Stimulated activated CD4-positive, alpha-beta T cell treated with anti-CD3 and anti-CD28 coated beads, Interleukin-1b, Interleukin-23, amount 100 ng/mL, for 48 hours (primary cell): ENCODE measurements at places on chromosomes 4 and X.

DNA sequence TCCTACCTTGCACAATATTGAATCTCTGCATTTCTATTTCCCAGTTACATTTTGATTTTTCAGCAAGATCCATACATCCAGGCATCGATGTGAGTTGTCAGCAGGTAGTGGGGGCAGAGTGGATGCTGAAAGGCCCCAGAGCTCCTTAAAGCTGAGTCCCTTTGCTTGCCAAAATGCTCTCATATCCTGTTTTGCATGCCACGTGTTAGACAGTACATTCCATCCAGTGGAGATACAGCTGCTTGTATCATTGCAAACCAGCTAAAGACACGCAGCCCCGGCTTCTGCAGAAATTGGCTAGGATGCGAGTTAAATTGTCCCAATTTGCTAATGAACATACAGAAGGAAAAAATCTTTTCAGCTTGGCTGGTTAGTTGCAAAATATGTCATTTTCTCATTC lies 179.6 kb upstream of the MXRA5 start:
- DNase-seq = no peak

- DNase-seq = no peak
Measured at GRCh38 chr4:139515531-139515958, 40.5 kb downstream of the SETD7 start.

GRCh38 chrX:150771116-150771515 lies 77.9 kb downstream of the MTMR1 start:
- DNase-seq = no peak

DNA sequence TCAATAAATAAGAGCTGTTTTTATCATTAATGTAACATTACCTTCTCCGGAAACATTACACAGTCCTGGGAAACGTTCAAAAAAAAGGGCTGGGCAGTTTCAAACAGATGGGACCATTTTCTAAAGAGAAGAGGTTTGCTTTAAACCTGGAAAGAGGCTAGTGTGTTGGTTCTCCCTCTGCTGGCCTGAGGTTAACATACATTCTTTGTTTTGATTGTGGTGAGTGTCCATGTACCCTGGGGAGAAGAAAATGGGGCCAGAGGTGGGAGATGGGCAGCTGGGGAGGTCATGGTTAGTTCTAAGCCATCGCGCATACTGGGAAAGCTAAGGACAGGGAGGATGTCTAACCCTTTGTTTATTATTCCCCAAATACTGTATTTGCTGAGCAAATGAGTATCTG lies 194.7 kb downstream of the CPEB2 start:
- no peak for DNase-seq

DNA sequence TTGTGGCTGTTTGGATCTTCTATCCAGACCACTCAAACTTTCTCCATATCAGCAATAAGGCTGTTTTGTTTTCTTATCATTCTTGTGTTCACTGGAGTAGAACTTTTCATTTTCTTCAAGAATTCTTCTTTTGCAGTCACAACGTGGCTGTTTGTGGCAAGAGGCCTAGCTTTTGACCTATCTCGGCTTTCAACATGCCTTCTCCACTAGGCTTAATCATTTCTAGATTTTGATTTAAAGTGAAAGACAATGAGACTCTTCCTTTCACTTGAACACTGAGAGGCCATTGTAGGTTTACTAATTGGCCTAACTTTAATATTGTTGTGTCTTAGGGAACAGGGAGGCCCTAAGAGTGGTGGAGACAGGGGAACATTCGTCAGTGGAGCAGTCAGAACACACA lies 19.1 kb downstream of the FGF2 start:
- no peak for DNase-seq

DNA sequence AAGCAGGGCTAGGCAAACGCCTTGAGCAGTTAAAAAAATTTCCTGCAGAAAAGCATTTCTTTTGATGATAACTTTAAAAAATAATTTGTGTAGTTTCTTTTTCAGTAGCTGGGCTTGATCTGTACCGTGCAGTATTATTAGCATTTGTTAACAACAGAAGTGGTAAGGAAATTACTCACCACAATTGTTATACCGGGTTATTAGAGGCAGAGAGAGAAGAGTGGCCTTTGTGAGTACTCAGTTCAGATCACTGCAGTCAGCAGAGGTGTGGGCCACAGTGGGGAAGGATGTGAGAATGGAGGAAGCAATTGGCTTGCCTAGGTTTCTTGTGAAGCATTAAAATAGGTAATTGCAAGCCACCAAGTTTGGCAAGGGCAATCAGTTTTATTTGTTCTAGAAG lies 14.3 kb upstream of the IL21 start:
- DNase-seq = no peak

DNA sequence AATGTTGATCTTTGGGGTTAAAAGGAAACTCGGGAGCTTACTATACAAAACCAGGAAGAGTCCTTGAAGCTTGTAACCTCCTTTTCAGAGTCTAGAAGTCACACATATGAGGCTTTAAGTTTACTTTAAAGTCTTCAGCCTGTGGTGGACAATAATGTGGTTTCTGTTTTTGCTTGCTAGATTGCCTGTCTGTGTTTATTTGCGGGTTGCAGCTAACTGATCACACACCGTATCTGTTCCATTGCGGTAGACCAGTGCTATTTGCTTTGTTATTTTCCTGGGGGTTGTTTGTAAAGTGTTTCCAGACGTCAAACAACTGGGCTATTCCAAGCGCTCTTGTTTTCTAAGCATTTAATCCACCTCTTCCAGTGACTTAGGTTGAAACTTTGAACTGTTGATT lies 143.0 kb upstream of the GYPA start:
- no peak for DNase-seq

GRCh38 chr4:132614682-132615081 lies 534.4 kb upstream of the PCDH10 start:
- DNase-seq = no peak

DNA sequence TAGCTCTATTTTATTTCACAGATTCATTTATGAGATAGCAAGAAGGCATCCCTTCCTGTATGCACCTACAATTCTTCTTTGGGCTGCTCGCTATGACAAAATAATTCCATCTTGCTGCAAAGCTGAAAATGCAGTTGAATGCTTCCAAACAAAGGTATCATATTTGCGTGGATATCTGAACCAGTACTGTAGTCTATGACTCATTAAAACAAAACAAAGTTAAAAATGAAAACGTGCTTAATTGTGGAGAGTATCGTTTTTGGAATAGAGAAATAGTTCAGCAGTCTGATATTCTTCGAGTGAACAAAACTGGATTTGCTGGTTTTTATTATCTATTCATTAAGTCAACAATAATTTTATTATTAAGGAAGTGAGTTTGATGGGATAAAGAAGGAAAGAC lies 6.3 kb downstream of the AFP start:
- DNase-seq = no peak

GRCh38 chr4:184384810-184385557 lies 89.4 kb downstream of the IRF2 start:
- no peak for DNase-seq

- no peak for DNase-seq
Measured at GRCh38 chr4:19327364-19327763, 924.3 kb upstream of the SLIT2 start.

GRCh38 chr4:42458657-42459056 lies 61.4 kb downstream of the SHISA3 start:
- DNase-seq = no peak

GRCh38 chr4:185744946-185745345 lies 67.0 kb downstream of the SORBS2 start:
- no peak for DNase-seq

- DNase-seq = no peak
Measured at GRCh38 chrX:1412551-1413161, 20.7 kb upstream of the SLC25A6 start.

GRCh38 chr4:10121568-10122208 lies 5.1 kb upstream of the WDR1 start:
- no peak for DNase-seq

GRCh38 chr4:1030031-1030430 lies 18.6 kb downstream of the FGFRL1 start:
- DNase-seq = no peak

GRCh38 chr4:135186002-135186401 lies 984.4 kb upstream of the PABPC4L start:
- DNase-seq = no peak

DNA sequence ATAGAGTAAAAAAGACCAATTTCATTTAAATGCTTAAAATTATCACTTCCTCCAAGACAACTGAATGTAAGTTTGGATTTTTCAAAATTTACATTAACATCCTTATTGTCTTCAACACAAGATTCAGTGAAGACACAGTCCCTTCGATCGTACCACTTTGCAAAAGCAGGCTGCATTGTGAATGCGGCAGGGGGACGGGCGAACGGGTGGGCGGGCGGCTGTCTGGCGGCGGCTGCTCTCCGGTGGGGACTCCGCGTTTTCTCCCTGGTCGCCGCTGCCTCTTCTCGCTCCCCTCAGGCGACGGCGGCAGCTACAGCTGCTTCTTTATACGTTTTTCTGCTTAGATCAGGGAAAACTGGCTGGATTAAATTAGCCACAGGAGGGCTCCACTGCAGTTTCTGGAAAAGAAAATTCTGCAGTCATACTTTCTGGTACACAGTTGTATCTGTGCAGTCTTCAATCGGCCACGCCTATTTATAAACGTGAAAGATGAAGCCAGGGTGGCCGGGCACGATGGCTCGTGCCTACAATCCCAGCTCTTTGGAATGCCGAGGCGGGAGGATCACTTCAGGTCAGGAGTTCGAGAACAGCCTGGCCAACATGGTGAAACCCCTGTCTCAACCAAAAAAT lies 33.9 kb upstream of the HPF1 start:
- DNase-seq = peak; percentile 16

DNA sequence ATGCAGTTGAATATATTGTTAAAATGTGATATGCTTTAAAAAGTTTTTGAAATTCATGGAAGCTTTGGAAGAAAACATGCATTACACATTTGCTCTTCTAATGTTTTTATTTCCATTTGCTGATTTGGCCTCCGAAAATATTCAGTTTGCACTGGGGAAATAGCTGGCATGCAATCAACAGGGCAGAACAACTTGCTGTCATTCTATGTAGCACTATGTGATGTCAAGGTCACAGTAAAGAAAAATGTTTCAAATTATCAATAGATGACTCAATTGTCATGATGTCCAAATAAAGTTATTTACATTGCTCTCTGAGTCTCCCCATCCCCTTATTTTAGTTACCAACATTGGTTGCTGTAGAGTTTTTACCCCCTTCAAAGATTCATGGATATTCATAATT lies 119.2 kb downstream of the TLL1 start:
- DNase-seq = no peak

- DNase-seq = no peak
Measured at GRCh38 chrX:50638123-50638522, 167.5 kb upstream of the DGKK start.

DNA sequence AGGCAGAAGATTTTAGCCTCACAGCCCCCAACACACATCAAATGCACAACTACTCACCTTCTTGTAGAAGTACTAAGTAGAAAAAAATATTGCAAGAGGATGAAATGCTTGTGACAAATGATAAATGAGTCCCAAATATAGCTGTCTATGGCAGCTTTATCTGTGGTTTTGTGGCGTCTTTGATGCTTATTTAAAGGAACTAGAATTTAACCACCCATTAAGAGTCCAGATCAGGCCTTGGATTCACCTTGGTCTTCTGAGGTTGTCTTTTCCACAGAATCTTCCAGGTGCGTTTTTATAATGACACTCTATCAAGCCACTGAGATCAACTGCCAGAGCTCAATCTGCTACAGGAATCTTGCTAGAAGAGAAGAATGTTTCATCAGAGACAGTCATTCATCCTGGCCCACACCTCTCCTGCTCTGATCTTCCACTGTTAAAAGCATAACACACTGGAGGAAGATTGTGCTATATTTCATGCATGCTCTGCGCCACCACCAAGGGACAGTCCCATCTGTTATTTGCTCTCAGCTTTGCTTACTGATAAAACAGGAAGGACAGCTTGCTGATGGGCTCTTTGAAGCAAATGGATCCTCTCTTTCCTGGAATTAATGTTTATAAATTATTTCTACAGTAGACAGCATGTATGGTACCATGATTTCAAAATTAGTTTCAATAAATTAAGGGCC lies 144.1 kb downstream of the SLC7A11 start:
- DNase-seq = no peak

- DNase-seq = no peak
Measured at GRCh38 chr4:109251396-109251795, 51.1 kb downstream of the COL25A1 start.

DNA sequence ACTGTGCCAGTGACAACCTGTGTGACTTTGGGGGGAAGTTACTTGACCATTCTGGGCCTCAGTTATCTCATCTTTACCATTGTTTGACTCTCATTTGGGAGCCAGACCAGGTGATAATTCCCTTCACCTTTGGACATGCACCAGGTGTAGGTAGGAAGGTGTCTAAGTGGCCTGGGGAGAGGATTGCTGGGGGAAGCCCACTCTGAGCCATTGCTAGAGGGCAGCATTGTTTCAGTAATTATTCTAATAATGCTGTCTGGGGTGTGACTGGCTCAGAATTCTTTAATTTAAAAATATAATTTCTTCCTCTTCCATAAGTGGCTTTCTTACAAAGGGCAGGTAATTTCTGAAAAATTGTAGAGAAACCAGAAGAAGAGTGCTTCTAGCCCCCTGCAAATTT lies 104.3 kb downstream of the RTL9 start:
- DNase-seq = no peak

- no peak for DNase-seq
Measured at GRCh38 chr4:69058410-69059059, 37.7 kb upstream of the UGT2B7 start.

DNA sequence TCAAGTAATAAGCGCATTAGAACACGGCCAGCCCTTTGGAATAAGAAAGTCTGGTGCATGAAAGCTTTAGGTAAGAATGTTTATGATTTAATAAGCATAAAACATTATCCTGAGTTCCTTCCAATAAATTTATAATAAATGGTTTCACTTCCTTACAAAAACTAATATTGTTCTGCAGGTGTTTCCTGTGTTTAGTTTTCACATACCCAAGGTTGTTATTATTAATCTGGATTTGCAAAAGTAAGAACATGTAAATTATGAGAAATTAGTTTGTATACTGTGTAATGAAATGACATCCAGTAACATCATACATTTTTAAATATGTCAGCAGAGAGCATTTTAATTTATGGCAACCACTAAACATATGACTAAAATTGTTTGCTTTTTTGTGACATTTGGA lies 72.1 kb downstream of the BANK1 start:
- no peak for DNase-seq

DNA sequence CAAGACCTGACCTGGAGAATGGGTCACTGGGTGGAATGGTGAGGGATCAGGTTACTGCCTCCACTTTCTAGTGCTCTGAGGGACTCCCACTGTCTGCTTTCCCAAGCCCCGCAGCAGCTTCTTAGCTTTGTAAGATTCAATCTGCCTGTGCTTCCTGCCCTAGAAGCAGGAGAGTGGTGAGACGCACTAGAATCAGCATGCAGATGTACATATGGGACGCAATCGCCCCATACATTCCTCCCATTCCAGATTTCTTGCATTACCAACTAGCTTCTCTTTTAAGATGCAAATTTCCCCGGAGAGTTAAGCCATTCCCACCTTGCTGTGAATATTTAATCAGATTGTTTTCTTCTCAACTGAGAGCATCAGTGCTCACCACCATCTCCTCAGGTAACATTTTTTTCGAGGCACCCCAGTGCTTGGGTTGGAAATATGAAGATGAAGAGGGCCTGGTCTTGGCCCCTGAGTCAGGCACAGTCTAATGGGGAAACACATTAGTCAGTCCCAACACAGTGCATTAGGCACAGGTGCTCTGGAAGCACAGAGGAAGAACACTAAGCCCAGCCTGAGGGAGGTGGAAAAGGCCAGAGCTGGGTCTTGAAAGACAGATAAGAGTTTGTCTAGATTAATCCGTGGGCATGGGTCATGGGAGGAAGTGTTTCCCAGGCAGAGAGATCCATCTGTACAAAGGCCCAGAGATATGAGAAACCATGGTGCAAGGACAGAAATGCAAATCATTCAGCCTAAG lies 66.7 kb upstream of the PRPS1 start:
- DNase-seq = no peak
